Pulmonary artery endothelial cell (primary cell): ENCODE measurements at places on chromosomes 7 and 10. TPM values are rescaled to one million over a fixed set of nuclear protein-coding genes. Genes with fewer than 3 reads are reported as not detected.
A peak's percentile ranks its signal among the peaks of the same experiment; 100 is the strongest.

GRCh38 chr7:94129443-94130140 lies 125.4 kb upstream of the BET1 start:
- peak; percentile 55 for DNase-seq

DNA sequence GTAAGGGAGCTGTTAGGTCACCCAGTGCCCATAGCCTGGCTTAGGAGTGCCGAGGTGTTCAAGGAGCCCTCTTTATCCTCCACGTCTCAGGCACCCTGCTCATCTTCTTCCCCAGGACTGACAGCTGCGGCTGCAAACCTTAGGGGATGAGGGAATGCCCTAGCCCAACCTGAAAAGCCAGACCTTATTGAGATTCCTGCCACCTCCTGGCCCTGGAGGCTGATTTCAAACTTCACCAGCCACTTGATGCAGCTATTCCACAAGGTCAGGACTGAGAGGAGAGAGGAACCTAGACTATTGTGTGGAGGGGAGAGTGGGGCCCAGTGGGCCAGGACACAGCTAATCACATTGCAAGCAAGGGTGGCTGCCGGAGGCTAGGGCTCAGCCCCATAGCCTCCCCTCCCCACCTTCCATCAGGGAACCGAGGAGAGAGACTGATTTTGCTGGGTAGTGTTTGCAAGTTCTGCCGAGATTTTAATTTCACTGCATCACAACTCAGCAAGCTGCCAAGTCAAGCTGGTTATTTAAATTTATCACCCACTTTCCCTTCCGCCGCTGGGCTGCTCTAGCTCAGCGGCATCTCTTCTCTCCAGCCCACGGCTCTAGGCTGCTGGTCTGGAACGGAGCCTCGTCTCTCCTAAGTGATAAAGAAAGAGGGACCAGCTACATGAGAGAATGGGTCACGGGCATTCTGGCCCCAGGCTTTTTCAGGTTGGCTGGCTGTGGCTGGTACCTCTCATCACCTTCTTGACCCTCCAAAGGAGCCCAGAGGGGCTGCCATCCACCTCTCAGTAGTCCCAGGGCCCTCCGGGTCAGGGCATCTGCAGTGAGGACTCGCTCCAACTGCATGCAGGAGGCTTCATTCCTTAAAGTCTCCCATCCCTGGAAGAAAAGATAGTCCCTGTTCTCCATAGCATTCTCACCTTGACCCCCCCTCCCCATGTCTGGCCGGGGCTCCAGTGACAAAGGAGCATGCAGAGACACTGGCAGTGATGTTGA lies 66.7 kb downstream of the PAX2 start:
- DNase-seq: no peak

PON1 gene
- total RNA-seq: not detected in 2 replicates

DNA sequence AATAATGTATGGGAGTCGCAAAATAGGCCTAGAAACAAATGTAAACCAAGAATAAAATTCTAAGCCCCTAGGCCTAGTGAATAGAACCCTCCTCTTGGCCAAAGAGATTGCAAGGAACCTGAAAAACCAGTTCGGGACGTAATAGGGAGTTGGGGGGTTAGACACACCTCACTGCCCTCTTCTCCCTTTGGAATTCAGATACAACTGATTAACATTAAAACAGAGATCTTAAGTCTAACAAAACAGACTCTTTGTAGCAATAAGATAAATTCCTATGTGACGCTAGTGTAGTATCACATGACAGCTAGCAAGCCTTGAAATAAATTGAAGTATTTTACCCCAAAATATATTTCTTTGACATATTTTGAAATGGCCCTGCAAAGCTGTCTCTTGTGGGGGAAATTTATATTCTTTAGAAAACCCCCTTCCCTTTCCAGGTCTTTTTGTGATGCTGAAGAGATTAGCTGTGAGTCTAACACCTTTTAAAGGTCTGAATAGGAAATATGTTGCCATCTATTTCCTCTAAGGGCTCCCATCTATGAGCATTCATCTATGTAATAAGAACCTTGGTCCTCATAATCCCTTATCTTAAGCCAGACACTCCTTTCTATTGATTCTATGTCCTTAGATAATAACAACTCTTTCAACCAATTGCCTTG lies 623.4 kb upstream of the NRG3 start:
- DNase-seq: no peak

GRCh38 chr7:14398526-14398925 lies 409.1 kb upstream of the ETV1 start:
- DNase-seq: no peak

- no peak for DNase-seq
Observed at GRCh38 chr7:1027242-1028043, 16.9 kb upstream of the GPR146 start.

- DNase-seq: peak; percentile 71
Observed at GRCh38 chr10:4867520-4868356, 41.7 kb downstream of the AKR1E2 start.

- DNase-seq: no peak
Observed at GRCh38 chr7:49791088-49791741, 17.8 kb downstream of the VWC2 start.

DNA sequence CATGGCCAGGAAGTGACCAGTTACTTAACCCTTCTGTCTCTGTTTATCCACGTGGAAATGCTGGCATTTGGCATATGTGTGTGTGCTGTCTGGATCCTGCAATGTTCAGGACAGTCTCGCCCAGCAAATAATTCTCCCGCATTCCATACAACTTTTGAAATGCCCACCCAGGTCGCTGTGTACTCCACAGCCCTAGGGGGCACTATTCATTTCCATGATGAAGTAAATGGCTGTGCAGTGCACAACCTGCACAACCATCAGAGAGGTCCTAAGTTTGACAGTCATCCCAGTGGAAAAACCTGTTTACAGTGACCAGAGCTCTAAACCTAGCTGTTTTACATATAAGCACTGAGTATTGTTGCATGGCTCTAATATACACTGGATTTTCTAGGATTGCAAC lies 38.1 kb downstream of the ZNF503 start:
- no peak for DNase-seq

DNA sequence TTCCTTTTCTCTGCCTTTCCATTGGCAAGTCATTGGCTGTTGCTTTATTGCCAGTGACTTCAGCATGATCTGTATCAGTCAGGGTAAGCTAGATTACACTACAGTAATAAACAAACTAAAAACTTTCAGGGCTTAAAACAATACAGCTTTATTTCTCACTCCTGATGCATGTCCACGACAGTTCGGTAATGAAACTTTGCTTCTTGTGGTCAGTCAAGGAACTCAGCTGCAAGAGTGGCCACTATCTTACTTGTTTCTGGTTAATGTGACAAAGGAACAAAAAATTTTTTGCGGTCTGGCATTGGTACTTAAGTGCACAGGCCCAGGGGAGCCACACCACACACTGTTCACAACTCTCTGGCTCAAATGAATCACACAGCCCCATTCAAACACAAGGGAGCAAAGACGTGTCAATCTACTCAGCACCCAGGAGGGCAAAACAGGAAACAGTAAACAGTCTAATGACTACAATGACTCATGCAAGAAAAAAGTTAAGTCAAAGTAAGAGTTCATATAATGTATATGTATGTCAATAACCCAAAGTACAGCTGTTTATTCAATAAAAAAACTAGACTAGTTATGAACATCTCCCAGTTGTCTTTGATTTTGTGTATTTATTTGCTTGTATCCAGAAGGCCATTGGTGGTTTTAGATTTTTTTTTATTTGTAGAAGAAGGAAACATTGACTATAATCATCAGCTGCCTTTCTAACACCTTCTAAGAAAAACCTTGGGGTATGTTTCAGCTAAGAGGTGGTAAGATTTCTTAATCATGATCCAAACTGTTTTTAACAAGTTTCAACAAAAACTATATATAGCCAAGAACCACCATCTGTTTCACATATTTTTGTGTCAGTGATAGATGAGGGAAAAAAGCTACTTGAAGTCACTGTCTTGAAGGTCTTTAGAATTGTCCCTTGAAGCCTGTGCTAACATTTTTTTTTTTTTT lies 134.4 kb upstream of the FAM3C start:
- DNase-seq: peak; percentile 13

TMEM178B gene
- 0.07 TPM in 1 of 2 replicates, not detected in the other for total RNA-seq

FAM237B gene
- total RNA-seq: not detected in 2 replicates

DNA sequence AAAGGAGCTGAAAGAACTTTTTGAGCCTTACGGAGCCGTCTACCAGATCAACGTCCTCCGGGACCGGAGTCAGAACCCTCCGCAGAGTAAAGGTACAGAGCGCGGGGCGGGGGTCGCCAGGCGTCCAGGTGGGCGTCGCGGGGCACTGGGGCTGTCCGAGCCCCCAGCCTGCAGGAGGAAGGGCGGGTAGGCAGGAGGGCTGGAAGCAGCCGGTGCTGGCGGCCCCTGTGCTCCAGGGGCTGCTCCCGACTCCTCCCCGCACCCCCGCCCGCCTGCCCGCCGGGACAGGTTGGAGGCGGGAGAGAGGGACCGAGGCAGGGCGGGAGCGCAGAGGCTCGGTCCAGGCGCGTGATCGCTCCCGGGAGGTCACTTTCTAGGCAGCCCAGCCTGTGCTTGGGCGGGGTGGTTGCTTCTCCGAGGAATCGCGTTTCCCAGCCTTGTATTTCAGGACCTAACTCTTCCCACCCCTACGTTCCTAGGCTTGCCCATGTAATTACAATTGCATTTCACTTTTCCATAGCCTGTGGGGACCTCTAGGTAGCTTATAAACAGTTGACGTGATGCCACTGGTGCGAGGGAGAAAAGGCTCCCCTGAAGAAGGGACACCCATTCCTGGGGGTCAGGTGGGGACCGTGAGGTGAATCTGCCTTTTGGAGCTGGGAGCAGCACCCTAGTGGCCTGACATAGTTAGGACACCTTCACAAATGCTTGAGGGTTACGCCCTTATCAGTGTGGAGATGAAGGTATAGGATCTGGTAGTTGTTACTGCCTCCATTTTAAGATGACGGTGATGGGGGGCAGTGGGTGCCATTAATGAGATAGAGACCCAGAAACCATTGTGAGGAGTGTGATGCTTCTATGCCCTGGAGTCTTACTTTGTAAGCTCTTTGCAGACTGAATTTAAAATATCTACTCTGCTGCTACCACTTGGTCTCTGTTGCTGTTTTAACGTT lies 148.2 kb downstream of the CELF2 start:
- no peak for DNase-seq

LRCH4 gene
- total RNA-seq: 7.3 and 9.6 TPM in 2 replicates

NEUROG3 gene
- not detected in 2 replicates for total RNA-seq

GRCh38 chr7:9709216-9709615 lies 1264.5 kb upstream of the PHF14 start:
- DNase-seq: no peak

PTF1A gene
- not detected in 2 replicates for total RNA-seq

- DNase-seq: no peak
Observed at GRCh38 chr7:3037259-3037658, 6.4 kb downstream of the CARD11 start.

DNA sequence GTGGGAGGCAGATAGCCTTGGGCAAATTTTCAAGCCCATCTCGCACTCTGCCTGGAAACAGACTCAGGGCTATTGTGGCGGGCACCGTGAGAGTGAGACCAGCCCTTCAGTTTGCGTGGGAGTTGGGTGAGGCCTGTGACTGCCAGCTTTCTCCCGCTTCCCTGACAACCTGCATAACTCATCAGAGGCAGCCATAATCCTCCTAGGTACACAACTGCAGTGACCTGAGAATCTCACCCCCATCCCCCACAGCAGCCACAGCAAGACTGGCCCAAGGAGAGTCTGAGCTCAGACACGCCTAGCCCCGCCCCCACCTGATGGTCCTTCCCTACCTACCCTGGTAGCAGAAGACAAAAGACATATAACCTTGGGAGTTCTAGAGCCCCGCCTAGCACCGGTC lies 275.4 kb downstream of the GRID1 start:
- DNase-seq: no peak

FRMD4A gene
- 80.0 and 95.3 TPM in 2 replicates for total RNA-seq

DNA sequence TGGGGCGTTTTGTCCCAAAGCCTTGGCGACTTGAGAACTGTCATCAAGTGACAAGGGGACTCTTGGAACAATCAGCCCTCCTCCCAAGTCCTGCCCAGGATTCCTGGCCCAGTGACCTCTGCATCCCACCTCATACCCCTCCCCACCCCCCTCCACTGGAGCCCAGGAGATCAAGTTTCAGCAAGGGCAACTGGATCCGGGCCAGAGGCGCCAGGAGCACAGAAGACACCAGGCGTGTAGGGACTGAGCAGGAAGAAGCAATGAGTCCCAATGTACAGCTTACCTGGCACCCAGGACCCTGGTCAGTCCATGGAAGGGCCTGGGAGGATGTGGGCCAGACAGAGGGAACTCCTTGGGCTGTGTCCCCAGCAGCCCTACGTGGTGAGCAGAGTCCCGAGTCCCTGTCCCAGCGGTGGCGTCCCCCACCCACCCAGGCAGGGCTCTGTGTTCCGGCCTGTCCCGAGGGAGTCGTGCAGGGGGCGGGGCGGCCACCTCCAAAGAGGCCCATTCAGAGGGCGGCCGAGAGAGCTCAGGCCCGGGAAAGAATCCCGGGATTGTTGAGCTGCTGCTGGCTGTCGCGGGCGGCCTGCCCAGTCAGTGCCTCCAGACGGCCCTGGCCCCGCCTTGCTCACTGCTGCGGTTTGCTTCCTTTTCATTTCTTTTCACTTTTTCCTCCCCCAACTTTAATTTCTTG lies 254.1 kb downstream of the TNS3 start:
- DNase-seq: no peak

TWNK gene
- total RNA-seq: 12.5 and 13.7 TPM in 2 replicates

DNA sequence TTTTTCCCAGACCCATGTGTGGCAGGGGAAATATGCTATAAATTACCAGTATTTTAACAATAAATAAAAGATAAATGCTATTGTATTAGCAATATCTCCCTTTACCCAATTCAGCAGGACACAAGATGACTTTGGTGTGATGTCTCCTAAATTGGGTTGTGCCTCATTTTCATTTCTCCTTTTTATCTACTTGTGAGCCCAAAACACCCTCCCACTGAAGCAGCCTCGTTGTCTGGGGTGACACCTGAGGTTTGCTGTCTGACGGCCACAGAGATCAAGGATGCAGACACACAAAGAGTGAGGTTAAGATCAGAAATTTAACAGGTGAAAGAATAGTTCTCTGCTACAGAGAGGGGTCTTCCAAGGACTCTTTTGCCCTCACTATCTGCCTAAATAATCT lies 27.1 kb upstream of the CC2D2B start:
- no peak for DNase-seq

DNA sequence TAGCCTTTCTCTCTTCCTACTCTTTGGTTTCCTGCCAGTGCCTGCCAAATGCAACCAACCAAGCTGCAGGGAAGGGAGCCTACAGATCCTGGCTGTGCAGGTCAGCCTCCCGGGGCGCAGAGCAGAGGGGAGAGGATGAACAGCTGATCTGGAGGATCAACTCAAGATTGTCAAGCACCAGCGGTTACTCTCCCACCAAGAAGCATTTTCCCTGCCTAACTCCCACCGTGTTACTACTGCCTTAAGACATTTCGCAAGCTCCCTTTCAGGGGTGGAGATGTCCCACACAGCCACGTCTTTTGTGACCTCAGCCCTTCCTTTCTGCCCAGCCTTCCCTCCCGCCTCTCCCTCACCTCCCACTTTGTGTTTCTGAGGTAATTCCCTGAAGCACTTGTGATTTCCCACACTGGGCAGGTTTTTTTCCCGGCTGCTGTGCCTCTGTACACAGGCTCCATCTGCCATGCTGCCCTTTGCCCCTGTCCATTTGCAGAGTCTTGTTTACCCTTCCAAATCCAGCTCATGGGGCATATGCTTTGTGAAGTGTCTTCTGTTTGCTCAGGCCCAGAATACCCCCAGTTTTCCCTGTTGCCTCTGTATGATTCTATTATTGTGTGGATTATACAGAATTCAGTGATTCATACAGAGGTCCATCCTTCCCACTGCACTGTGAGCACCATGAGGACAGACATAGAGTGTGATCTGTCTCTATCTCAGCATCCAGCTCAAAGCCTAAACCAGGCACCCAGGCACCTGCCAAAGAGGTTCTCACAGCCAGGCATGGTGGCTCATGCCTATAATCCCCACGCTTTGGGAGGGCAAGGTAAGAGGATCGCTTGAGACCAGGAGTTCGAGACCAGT lies 40.9 kb upstream of the PAPSS2 start:
- DNase-seq: no peak
